NCI-H1436 treated with DMSO at 0.1 percent for 48 hours (cell line): ENCODE measurements at places on chromosomes 7 and 10.

DNA sequence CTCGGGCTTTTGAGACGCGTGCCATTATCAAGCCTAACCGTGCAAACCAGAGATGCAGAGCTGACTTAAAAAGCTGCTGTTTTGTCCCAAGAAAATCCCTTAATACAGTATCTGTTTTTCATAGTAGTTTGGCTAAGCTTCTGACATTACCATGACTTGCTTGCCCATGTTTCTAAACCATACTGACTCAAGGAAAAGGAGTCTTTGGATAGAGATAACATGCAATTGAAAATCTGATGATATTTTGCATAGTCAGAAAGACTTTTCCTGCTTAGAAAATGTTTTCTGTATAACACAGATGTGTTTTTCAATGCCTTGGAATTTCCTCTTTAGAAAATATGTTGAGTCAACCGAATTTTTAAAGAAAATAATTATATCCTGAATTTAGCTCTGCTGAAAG lies 21.5 kb upstream of the AKR1E2 start:
- DNase-seq = no peak

GRCh38 chr7:97025983-97026714 lies 1.5 kb upstream of the DLX5 start:
- no peak for DNase-seq

GRCh38 chr10:4069491-4069890 lies 284.5 kb upstream of the KLF6 start:
- DNase-seq = no peak

DNA sequence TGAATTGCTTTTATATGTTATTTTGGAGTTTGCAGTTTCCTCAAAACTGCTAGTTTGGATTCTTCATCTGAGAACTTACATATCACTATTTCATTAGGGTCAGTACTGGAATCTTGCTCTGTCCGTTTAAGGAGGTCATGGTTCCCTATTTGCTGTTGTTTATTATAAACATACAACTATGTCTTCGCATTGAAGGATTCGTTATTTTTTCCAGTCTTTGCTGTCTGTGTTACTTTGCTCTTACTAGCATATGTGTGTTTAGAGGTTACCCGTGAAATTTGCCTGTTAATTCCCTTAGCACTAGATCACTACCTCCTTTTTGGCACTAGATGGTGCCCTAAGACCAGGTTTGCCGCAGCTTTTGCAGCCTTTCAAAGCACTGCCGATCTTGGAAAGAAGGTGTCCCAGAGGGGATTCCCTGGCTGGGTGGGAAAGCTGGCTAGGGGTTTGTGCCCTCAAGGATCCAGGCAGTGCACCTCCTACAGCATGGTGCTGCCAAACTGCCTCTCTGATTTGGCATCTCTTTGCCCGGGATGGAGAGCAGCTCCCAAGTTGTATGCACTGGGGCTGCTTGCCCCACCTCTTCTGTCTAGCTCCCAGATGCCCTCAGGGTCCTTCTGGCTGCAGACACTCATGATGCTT lies 103.1 kb upstream of the APBB1IP start:
- DNase-seq = peak; percentile 50

- DNase-seq = no peak
These were observed 155.4 kb downstream of the NEURL1 start for GRCh38 chr10:103648636-103649532.

DNA sequence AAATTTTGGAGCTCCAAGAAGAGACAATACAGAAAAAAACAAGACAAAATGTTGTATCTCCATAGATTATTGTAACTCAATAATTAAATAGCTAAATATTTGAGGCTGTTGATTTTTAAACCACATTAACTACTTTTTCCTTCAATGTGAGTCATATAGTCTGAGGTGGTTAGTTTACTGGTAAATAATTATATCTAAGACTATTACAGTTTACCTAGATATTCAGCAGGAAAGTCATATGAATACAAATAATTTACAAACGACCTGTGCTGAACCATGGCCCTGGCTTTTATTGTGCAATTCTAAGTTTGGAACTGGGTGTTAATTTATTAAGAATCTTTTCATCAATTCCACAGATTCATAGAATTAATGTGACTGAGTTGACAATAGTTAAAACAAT lies 22.2 kb downstream of the CREB5 start:
- DNase-seq = no peak
